ENCODE measurements at places on chromosomes 2 and 18.

- no peak for DNase-seq
Measured at GRCh38 chr2:18752022-18752493, 162.7 kb upstream of the NT5C1B start.

DNA sequence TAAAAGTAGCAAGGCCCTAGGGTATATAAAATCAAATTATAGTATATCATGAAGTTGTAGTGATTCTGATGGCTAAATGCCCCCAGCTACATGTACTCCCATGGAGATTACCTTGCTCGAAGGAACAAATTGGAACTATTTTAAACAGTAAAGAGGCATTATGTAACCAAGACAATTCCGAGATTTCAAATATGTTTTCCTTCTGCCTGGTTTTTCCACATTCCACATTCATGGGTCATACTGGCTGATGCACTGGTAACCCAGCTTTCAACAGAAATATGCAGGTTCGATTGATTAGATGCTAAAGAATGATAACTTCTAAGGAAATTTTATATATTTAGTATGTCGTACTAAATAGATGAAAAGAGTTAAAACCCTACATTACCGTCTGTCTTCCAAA is 62.3 kb upstream of the MGAT4A start:
- no peak for DNase-seq

GRCh38 chr2:3604207-3604877 is 9.4 kb downstream of the COLEC11 start:
- no peak for DNase-seq

- no peak for DNase-seq
Measured at GRCh38 chr2:190615555-190616200, 33.2 kb upstream of the NAB1 start.

DNA sequence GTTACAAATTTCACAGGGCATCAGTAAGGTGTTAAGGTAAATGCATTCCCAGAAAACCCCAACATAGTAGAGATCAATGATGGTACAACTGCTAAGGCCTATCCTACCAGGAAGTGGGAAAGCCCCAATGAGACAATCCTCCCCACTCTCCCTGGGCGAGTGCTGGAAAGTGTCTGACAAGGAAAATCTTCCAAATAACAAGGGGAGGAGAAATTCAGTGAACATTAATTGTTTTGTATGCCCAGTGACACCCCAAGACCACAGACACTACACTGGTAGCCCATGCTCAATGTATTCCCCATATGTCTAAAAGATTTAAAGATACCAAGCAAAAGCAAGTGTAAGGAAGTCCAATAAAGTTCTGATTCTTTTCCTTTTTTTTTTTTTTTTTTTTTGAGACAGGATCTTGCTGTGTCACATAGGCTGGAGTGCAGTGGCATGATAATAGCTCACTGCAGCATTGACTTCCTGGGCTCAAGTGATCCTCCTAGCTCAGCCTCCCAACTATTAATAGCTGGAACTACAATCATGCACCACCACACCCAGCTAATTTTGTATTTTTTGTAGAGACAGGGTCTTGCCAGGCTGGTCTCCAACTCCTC is 24.7 kb downstream of the B4GALT6 start:
- no peak for DNase-seq

DNA sequence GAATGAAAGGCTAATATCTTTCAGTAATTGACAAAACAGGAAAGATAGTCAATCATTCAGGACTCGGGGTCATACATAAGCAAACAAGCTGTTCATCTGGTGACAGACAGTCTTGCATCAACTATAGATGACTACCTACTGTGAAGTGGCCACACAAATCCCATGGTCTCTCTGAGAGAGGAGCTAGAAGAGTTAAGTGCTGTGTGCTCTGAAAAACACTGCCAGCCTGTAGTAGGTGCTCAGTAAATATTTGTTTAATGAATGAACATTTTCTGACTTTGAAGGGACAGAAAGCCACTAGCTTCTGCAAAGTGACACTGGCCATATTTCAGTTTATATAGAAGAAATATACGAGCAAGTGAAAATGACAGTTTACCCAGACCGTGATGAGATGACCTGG is 184.0 kb upstream of the CHAC2 start:
- DNase-seq: no peak

DNA sequence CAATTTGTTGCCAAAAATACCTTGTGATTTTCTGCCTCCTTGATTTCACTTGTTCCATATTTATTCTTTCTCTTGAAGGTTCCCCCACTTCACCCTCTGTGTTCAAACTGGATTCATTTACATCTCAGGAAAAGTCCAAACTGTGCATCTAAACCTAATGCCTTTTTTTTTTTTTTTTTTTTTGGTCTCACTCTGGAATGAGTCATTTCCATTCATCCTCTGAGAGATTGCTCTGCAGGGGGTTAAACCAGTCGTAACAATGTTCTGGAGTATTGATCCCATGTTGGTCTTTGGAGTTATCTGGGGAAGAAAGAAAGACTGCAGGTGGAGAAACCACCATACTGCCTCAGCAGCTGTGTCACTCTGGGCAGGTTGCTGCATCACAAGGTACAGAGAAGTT is 119.7 kb downstream of the TACR1 start:
- no peak for DNase-seq

DNA sequence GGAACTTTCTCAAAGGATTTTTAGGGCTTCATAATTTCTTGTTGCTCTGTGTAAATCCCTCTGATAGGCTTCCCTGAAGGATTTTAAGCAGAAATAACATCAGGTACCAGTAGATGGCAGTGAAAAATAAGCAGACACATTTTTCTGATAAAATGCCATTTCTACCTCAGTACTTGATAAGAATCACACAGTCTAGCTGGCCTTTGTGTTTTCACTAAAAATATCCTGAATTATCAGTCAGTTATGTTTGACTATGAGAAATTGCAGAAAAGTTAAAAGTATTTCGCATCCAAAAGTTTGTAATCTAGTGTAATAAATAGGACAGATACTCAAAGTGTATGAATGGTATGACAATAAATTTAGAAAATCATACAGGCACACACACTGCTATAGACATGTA is 68.7 kb downstream of the DNAJC10 start:
- peak; percentile 29 for DNase-seq

- DNase-seq: no peak
Measured at GRCh38 chr2:830419-831224, 120.0 kb upstream of the SNTG2 start.

GRCh38 chr2:96407041-96407918 is 71.7 kb downstream of the NCAPH start:
- DNase-seq: peak; percentile 85

- DNase-seq: no peak
Measured at GRCh38 chr2:54015798-54016699, 45.3 kb upstream of the PSME4 start.

DNA sequence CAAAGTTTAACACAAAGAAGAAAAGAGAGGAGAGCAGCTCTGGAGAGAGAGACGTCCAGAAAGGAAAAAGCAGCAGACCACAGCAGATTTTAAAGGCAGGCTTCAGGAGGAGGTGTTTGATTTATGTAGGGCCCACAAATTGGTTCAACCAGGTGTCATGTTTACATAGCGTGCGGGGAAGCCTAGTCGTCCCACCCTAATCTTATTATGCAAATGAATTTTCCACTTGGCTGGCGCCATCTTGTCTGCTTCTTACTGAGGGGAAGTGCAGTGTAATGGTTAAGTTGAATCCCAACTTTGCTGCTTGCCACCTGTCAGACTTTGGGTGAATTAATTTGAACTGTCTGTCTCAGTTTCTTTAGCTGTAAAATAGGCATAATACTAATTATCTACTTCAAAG is 282.4 kb upstream of the CYRIA start:
- no peak for DNase-seq

GRCh38 chr2:5464657-5465056 is 227.5 kb upstream of the SOX11 start:
- DNase-seq: no peak

DNA sequence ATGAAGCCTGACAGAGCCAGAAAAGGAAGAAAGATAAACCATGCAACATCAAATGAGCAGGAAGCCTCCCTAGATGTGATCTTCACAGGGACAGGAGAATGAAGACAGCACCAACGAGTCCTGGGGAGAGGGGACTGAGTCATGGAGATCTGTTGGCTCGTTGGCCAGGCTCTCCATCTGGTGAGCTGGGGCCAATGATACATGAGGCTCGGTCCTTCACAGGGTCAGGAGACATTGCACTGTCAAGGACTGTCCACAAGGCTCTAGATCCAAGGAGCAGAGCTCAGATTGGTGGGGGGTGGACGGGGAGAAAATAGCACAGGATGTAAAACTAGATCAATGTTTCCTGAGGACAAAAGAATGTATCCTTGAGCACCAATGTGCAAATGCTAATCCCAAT is 735 bp downstream of the CD207 start:
- DNase-seq: no peak

- DNase-seq: no peak
Measured at GRCh38 chr18:74429096-74429495, 28.0 kb downstream of the DIPK1C start.

- no peak for DNase-seq
Measured at GRCh38 chr2:26652361-26653041, 11.3 kb upstream of the CIB4 start.

GRCh38 chr2:64273524-64274398 is 129.5 kb upstream of the PELI1 start:
- DNase-seq: peak; percentile 89

- no peak for DNase-seq
Measured at GRCh38 chr18:48500517-48500916, 38.3 kb upstream of the CTIF start.

DNA sequence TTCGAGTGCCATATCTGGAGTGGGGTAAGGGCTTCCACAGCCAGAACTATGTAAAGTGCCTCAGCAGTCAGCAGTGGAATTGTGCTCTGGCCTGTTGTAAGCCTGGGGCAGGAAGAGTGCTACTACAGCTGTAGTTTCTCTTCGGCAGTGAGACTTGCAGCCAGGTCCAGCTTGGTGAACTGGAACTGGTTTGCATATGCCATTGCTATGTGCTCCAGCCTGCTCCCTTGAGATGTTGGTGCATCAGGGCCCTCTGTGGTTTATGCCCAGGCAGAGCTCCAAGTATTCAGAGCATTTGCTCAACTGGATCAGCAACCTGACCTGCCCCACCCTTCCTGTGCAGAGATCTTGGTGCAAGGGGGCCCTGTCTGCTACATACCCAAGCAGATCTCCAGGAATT is 47.8 kb downstream of the ZNF804A start:
- peak; percentile 27 for DNase-seq

DNA sequence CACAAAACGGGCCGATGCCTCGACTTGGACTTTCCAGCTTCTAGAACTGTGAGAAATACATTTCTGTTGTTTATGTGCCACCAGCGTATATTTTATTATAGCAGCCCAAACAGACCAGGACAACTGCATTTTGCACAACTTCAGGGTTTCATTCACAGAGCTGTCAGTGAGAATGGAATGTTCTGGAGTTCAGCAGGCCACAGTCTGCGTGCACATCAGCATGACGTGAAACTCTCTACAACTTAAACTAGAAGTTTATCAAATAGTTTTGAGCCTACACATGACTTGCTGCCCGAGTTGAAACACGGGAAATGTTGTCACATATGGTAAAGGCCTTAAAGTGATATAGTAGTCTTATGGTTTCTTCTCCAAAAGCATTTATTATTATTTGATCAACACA is 3.9 kb upstream of the TRIB2 start:
- no peak for DNase-seq

GRCh38 chr18:59420244-59420643 is 61.2 kb upstream of the LMAN1 start:
- no peak for DNase-seq

- no peak for DNase-seq
Measured at GRCh38 chr2:205878999-205879762, 196.9 kb downstream of the NRP2 start.

DNA sequence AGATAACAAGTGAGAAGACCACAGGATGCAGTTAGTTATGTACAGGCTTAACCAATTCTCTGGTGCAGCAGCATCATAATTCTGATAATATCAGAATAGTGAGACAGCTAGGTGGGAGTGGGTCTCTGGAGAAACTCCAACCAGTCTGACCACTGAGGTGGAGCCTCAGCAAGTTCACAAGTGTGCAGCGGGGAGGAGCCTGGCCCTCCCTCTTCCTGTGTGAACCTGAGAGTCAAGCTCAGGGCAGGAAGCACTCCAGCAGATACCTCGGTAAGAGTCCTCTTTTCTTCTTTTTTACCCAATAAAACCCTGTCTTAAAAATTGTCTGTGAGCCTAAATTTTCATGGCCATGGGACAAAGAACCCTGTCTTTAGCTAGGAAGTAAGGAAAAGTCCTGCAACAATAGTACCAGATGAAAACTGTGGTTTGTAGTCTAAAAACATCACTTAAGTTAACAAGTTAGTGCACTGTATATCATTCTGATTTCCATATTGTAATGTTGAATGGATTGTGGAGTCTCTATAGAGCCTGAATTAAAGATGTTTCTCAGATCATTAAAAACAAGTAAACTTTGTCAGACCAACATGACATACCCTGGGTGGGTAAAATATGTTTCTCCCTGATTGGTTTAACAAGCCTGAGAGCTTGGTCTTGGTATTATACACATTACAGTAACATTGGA is 370.8 kb downstream of the TMEM182 start:
- no peak for DNase-seq

DNA sequence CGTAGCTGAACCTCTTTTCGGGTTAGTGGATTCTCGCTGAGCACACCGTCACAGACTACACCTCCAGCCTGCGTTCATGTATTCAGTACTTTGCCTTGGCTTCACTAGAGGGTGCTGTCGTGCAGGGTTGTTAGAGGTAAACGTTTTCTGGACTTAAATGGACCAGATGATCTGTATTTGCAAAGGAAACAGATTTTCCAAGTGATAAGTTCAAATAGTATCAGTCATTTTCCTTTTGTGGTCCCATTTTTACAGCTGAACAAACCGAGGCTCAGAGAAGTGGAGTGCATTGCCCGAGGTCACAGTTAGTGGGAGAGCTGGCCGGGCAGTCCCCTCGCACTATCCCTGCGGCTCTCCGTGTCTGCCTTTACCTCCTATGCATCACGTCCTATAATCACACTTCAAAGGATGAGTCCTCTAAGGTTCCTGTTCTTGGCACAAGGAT is 125.9 kb downstream of the MAP4K4 start:
- DNase-seq: peak; percentile 71

DNA sequence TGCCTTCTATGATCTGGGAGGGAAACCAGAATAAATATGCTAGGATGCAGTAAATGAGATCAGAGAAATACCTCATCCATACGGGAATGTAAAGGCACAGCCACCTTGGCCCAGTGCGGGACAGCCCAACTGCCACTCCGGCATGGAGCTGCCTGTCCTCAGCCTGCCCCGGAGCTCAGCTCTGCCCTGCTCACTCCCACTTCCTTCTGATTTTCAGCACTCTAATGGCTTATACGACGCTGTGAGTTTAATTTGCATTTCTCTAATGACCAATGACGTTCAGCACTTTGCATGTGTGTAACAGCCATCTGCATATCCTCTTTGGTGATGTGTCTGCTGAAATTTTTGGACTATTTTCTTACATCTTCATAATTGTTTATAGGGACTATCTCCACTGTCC is 172.5 kb upstream of the RAB6C start:
- DNase-seq: no peak

- DNase-seq: no peak
Measured at GRCh38 chr2:1318366-1319009, 94.8 kb upstream of the TPO start.

DNA sequence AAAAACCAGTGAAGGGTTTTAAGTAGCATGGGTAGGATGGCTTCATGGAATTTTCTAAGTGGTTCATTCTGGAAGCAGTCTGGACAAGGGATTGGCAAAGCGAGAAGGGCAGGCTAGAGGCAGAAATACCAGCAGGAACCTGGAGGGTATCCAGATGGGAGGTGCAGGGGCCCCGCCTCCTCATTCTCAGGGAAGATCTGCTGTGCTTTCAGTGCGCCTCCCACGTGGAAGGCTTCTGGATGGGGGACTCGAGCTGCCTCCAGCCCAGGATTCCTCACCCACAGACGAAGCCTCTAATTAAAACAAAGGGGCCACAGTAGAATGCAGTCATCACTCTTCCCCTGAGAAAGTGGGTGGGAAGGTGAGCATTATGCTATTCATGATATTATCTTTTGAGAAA is 79.8 kb downstream of the VSNL1 start:
- DNase-seq: peak; percentile 70

All from urothelium cell line (cell line).